ENCODE measurements at places on chromosomes 11 and 22.
A peak's percentile ranks its signal among the peaks of the same experiment; 100 is the strongest.

DNA sequence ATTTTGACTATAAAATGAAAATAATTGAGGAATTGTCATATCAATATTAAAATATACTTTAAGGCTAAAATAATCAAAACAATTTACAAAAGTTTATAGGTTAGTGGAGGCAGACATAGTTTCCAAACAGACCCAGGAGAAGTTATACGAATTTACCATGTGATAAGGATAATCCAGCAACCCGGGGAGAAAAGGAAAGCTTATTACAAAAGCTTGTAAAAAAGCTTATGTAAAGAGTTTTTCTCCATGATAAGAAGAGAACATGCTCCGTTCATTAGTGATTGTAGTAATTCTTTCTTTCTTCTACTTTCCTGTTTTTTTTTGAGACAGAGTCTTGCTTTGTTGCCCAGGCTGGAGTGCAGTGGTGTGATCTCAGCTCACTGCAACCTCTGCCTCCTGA is 79.0 kb downstream of the ATXN10 start:
- DNase-seq = no peak

DNA sequence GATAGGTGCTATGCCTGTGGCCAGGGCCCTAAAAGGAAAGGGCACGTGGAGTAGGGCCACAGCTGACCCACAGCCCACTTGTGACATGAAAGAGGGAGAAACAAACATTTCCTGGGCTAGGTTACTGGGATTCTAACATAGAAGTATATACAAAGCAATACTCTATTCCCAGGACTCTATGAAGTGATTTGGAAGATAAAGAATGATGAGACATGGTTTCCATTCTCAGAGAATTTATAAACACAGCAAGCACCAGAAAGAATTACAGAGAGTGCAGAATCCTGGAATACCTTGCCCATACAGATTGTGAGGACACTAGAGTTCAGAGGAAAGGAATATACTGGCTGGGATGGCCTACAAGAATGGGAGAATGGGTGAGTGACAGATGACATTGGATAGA is 86.4 kb downstream of the KIRREL3 start:
- DNase-seq = no peak

DNA sequence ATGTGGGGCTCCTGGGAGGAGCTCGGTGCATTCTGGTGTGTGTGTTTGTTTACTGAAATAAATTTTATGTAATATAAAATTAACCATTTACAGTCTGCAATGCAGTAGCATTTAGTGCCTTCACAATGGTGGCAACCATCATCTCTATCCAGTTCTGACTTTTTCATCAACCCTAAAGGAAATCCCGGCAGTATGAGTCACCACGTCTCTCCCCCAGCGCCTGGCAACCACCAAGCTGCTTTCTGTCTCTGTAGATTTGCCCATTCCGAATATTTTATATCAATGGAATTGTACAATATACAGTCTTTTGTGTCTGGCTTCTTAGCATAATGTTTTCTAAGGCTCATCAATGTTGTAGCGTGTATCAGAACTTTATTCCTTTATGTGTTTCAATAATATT is 300.5 kb downstream of the MIAT start:
- DNase-seq = no peak

- DNase-seq = peak; percentile 14
Observed at GRCh38 chr11:13210424-13210823, 67.2 kb upstream of the BMAL1 start.

- no peak for DNase-seq
Observed at GRCh38 chr11:130476922-130477491, 28.6 kb downstream of the ADAMTS15 start.

GRCh38 chr11:3949125-3949524 is 93.7 kb downstream of the STIM1 start:
- peak; percentile 45 for DNase-seq

All from CD4-positive, alpha-beta memory T cell (primary cell).